ENCODE measurements at places on chromosomes 12 and 14.

DNA sequence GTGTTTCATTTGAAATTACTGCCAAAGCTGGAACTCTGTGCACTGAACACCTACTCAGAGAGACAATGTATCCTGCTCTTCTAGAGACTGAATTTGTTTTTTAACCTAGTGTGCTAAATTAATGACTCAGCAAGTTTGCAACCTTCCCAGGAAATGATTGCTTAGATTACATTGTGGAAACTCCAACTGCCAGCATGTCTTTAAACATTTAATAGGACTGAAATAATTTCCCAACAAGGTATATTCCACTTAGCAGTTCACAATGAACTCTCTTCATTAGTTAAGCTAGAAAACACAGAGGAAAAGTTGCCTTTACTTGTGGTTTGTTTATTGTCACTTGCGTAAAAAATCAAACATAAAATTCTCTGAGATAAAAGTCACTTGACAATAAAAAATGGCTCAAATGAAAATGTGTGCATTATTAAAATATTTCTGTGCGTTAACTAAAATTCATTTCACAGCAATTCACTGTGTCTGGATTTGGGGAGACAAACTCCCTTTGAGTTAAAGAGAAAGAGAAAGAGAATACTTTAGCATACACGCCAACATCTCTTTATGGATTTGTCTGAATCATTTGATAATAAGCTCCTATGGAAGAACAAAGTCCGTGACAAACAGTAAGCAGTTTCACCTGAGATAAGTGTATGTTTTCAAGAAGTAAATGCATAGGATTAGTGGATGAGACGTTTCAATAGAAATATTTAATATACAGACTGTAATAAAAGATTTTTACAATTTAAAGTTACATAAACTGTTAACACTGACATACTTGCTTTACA is 284.0 kb downstream of the PRKD1 start:
- no peak for DNase-seq

DNA sequence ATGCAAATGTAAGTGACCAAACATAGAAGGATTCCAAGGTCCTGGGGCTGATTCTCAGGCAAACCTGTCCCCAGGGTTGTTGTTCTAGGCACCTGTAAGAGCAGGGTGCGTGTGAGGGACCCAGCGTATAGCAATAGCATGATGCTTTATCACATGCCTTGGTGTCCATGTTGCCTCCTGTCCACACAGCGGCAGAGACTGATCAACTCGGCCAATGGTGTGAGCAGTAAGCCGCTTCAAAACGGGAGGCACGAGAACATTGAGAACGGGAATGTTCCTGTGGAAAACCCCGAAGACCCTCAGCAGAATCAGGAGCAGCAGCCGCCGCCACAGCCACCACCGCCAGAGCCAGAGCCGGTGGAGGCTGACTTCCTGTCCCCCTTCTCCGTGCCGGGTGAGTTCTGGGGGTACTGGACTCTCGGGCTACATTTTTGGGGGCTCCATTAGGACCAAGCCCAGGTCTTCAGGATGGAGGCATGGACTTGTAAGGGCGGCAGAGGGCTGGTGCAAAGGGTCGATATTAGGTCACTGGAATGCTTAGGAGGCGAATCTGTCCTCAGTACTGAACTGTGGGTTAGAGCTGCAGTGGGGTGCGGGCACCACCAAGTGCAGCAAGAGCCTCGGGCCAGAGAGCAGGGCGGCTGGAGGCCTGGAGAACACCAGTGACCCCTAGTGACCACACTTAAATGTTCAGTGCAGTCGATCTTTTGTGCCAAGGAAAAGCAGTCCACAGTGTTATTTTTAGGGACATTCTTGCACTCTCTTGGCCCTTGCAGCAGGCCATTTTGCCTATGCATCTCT is 57.2 kb upstream of the RIN3 start:
- peak; percentile 82 for DNase-seq

DNA sequence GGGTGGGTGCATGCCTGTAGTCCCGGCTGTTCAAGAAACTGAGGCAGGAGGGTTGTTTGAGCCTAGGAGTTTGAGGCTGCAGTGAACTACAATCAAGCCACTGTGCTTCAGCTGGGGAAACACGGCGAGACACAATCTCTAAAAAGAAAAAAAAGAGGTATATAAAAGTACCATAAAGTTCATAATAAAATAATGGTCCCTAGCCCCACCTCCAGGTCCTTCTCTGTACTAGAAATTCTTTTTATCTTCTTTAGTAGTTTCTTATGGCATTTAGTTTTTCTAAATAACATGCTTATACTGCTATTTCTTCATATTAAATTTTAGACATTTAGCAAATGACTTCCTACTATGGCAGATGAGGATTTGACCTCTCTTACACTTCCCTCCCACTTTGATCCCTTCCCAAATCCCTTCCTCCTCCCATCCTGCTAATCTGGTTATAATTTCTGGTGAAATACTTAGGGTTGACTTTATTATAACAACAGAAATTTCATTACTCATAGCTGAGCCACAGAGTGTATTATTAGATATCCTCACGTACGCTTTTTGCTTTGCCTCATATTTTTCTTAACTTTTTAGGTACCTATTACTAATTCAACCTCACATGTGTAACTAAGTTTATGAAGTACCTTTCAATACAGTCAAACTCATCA is 94.7 kb downstream of the SLC41A2 start:
- DNase-seq: no peak

- no peak for DNase-seq
Observed at GRCh38 chr12:122918827-122919226, 22.9 kb upstream of the VPS37B start.

GRCh38 chr12:102633981-102634605 is 153.7 kb upstream of the IGF1 start:
- DNase-seq: peak; percentile 15

- no peak for DNase-seq
Observed at GRCh38 chr12:22255097-22255496, 79.4 kb downstream of the ST8SIA1 start.

GRCh38 chr14:102931580-102932285 is 9.3 kb downstream of the AMN start:
- no peak for DNase-seq

- no peak for DNase-seq
Observed at GRCh38 chr14:99541211-99541610, 60.0 kb downstream of the CCNK start.

- no peak for DNase-seq
Observed at GRCh38 chr12:32693036-32693435, 13.9 kb downstream of the DNM1L start.

GRCh38 chr12:3685830-3686229 is 67.1 kb downstream of the CRACR2A start:
- no peak for DNase-seq

Measured in MV-4-11 (cell line).